ENCODE measurements at places on chromosomes 1 and 21.

GRCh38 chr1:161427733-161428516 is 60.2 kb upstream of the CFAP126 start:
- no peak for DNase-seq

DNA sequence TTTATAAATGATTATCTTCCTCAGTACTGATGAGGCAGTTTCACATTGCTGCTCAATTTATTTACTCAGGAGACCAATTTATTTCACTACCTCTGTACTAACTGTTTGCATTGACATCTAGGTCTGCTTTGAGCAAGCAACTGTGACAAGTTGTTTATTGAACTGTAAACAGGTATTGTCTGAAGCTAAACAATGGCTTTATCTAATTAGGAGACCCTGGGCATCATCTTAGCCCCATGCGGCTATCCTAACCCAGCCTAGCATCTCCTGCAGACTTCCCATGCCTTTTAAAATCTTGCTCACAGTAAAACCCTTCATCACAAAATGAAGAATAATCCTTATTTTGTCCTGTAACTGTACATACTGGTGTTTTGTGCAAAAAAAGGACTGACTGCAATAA is 348.2 kb downstream of the RWDD3 start:
- DNase-seq, result no peak

- DNase-seq, result no peak
Measured at GRCh38 chr21:42857216-42857615, 22.1 kb downstream of the WDR4 start.

DNA sequence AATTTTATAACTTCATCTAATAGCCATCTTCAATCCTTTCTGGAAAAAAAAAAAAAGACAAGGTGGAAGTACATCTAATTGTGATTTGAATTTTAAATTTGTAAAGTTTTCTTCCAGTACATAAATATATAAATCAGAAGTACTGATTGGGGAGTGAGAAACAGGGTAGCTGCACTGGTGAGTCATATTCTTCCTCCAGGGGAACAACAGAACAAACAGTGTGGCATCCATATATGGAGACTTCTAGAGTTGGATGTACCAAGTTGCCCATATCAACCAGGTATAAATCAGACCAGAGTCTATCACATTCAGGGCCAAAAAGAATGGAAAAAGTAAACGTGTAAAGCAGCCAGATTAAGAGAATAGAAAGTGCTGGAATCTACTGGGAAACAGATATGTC is 66.0 kb upstream of the NRIP1 start:
- no peak for DNase-seq

DNA sequence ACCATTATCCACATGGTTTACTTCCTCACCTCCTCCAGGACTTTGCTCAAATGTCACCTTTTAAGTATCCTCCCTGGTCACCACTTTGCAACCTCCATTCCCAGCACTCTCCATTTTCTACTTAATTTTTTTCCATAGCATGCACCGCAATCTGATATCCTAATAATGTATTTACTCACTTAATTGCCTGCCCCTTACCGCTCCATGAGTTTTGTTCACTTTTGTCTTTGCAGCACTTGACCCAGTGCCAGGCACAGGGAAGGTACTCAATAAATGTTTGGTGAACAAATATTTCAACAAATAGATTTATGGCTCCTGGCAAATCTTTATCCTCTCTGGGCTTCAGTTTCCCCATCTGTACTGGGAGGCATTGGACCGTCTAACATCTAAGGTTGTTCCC is 53.6 kb downstream of the UBE2T start:
- DNase-seq, result no peak

DNA sequence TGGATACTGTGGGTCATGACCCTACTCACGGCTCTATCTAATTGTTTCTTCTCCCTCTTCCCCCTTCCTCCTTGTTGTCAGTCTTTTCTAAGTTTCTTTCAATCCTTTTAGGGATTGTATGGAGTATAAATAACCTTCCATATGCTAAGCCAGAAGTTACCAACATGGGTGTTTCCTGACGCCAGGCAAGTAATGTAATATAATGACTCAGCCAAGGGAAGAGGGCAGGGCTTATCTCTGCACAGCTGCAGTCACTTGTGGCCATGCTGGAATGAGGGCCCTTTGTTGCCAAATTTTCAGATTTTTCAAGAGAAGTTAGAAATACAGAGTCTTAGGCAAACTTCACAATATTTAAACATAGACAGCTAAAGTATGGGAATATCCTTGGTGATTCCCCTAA is 194.6 kb downstream of the ST6GALNAC3 start:
- DNase-seq, result no peak

DNA sequence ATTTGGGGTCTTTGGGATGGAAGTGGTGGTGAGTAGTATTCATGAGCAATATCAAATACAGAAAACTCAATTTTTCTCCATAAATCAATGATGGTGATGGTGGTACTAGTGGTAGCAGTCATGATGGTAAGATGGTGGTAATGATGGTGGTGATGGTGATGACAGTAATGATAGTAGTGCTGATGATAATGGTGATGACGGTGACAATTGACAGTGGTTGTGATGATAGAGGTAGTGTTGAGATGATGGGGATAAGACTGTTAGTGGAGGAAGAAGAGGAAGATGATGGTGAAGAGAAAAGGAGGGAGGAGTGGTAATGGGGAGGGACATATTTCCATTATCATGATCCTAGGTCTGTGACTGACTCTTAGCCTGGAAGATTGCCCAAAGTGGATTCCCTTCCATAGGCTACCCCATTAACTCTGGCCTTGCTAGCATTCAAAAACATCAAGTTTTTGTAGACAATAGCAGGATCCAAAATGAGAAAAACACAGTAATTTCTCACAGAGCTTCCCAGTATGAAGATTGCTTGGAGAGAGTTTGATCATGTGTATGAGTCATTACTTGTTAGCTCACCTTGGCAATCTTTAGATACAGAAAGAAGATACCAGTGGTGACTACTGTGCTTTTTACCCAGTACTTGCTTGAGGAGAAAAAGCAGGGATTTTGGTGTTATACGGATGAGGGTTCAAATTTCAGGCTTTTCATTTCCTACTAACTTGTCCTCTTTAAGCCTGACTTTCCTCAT is 93.9 kb downstream of the ATP1A1 start:
- DNase-seq, result no peak
